Cardiac muscle cell (in vitro differentiated cells and primary cell): ENCODE measurements at places on chromosomes 1 and 21. TPM values are rescaled to one million over a fixed set of nuclear protein-coding genes. Genes with fewer than 3 reads are reported as not detected.

- no peak for DNase-seq
Observed at GRCh38 chr1:165612062-165612461, 19.0 kb upstream of the MGST3 start.

Gene MPL
- polyA plus RNA-seq = 0.10 TPM in 1 of 2 replicates, not detected in the other

- peak; percentile 69 for DNase-seq
Observed at GRCh38 chr1:61081686-61082310, 563 bp upstream of the NFIA start.

DNA sequence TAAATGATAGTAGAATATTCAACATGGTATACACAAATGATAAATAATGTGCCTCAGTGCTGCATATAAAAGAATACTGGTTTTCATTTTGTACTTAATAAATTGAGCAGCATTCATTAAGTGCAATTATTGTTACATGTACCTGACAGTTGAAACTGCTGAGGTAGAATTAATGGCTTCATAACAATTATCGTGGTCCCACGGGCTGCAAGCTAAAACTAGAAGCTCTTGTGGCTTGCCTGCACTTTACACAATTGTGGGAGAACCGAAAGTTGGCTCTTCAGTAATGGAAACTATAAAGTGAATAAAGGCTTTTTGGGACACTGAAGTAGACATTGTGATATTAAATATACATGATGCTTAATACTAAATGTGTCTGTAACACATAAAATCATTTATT lies 23.2 kb downstream of the INSL5 start:
- DNase-seq = no peak

DNA sequence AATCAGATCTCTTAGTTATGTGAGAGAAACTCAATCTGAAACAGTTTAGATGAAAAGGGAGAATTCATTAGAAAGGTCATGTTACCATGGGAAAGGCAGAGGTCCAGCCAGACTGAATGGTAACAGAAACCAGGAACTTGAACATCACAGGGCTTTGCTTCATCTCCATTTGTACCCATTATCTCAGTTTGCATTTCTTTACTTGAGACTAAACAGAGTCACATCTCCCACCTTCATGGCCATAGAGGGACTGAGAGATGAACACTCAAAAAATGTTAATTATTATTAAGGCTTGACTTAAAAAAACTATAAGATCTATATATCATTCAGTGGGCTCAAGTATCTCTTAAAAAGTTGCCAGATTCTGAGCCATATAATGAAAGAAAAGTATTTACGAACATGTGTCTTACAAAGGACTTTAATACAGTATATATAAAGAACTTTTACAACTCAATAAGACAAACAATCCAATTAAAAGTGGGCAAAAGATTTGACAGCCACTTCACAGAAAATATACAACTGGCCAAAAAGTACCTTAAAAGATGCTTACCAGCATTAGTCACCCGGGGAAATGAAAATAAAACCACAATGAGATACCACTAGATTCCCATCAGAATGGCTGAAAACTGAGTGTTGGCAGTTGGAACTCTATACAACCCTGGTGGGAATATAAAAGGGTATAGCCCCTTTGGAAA lies 13.2 kb downstream of the KYAT3 start:
- no peak for DNase-seq

- DNase-seq = no peak
Observed at GRCh38 chr21:15763359-15763758, 33.6 kb downstream of the USP25 start.

DNA sequence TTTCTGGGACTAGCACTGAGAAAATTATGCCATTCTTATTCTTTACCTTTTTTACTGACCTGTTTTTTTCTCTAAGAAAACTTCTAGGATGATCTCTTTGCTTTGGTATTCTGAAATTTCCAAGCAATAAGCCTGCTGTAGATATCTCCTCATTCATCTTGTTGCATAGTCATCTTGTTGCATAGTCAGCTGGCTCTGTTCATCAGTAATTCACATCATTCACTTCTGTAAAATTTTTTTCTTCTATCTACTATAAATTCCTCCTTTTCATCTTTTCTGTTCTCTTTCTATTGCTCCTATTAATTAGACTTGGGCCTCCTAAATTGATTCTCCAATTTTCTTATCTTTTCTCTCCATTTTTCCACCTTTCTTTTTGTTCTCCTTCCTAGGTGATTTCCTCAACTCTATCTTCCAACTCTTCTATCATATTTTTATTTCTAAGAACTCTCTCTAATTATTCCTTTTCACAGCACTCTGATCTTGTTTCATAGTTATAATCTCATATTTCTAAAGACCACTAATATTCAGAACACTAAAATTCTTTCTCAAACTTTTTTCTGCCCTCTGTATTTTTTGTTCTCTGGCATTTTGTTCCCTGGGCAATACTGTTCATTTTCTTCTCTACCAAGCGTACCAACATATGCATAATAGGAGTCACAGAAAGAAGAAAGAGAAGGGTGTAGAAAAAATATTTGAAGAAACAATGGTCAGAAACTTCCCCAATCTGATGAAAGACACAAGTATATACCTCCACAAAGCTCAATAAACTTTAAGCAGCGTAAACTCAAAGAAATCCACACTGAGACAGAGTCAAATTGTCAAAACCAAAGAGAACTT lies 17.7 kb downstream of the TUT4 start:
- no peak for DNase-seq

Gene HTR6
- polyA plus RNA-seq = not detected in 2 replicates

Gene SYPL2
- 17.0 and 27.3 TPM in 2 replicates for polyA plus RNA-seq

DNA sequence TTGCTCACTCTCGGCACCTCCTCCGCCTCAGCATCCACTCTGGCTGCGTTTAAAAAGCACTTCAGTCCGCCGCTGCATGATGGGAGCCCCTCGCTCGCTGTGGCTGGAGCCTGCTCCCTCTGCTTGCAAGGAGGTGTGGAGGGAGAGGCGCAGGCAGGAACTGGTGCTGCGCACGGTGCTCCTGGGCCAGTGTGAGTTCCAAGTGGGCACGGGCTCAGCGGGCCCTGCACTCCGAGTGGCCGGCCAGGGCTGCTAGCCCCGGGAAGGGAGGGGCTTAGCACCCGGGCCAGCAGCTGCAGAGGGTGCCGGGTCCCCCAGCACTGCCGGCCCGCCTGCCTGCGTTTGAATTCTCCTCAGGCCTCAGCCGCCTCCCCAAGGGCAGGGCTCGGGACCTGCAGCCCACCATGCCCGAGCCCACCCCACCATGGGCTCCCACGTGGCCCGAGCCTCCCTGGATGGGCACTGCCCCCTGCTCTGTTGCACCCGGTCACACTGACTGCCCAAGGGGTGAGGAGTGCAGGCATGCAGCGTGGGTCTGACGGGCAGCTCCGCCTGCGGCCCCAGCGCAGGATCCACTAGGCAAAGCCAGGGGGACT lies 1599.5 kb downstream of the NCAM2 start:
- DNase-seq = no peak

Gene ETNK2
- polyA plus RNA-seq = 18.0 and 29.9 TPM in 2 replicates

GRCh38 chr1:230643908-230644307 lies 1.6 kb downstream of the COG2 start:
- no peak for DNase-seq

- DNase-seq = no peak
Observed at GRCh38 chr1:36796733-36797132, 237.6 kb downstream of the GRIK3 start.

GRCh38 chr1:40532844-40533424 lies 1.5 kb downstream of the ZNF684 start:
- DNase-seq = peak; percentile 61

- DNase-seq = no peak
Observed at GRCh38 chr1:33332357-33332789, 11.5 kb upstream of the A3GALT2 start.

Gene ERG
- 0.94 TPM in 1 of 2 replicates, not detected in the other for polyA plus RNA-seq

- DNase-seq = no peak
Observed at GRCh38 chr1:212514056-212514614, 81.4 kb downstream of the NENF start.

DNA sequence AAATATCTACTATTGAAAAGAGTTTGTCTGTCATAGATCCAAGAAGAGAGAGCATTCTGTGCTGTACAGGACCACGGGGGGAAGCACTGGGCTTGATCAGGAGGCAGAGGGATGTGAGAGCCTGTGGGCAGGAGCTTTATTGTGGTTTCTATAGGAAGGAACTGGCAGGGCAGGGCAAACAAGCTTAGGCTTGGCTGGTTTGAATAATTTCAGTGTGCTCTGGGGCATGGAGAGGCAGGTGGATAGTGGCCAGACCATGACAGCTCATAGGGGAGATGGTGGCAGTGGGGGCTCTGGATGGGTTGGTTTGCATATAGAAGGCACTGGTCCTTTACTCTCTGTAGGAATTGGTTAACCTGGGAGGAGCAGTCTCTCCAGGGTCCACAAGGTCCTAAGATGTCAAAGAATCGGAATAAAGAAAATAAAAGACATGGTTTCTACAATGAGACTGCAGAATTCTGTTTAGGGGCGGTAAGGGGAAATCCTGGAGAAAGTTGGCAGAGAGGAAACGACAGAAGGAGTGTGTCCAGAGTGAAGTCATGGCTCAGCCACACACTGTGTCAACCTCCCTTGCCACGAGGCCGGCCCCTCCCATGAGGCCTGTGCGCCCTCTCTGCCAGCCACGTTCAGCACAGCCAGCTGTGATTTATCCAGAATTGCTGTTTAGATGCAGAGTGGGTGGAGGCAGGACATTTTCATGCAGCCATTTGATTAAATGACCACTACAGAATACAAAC lies 81.7 kb upstream of the PGBD5 start:
- peak; percentile 21 for DNase-seq

Gene FTCD
- 27.4 and 31.1 TPM in 2 replicates for polyA plus RNA-seq

Gene CADM3
- 0.51 and 1.3 TPM in 2 replicates for polyA plus RNA-seq

DNA sequence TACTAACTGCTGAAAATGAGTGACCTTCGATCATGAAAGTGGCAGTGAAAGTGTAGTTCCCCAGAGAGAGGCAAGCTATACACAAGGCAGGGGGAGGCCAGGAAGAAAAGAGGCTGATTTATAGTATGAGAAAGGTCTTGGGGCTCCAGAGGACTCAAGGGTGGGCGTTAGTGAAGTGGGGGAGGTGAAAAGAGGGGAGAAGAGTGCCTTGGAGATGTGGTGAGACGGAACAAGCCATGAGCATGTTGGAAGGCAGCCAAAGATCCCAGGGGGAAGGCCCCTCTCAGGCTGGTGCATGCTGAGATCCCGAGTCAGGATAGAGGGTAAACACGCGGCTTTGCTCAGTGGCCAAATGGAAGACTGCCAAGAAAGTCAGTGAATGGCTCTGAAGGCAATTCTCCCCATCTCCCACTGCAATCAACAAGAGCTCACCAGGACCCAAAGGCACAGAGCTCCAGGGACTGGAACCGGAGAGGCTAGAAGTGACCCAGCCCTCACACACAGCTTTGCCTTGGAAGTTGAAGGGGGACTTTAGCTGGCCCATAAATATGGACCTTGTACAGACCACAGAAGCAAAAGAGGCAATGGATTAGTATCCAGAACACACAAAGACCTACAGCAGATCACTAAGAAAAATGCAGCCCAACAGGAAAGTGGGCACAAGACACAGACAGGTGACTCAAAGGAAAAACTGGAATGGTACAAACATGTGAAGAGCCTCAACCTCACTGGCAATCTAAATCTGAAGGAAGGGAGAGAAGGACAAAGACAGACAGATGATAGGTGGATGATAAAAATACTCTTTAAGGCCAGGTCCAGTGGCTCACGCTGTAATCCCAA lies 49.6 kb downstream of the HSF2BP start:
- DNase-seq = peak; percentile 85

GRCh38 chr1:151741516-151741915 lies 20.2 kb downstream of the RIIAD1 start:
- no peak for DNase-seq

Gene CFAP107
- not detected in 2 replicates for polyA plus RNA-seq

DNA sequence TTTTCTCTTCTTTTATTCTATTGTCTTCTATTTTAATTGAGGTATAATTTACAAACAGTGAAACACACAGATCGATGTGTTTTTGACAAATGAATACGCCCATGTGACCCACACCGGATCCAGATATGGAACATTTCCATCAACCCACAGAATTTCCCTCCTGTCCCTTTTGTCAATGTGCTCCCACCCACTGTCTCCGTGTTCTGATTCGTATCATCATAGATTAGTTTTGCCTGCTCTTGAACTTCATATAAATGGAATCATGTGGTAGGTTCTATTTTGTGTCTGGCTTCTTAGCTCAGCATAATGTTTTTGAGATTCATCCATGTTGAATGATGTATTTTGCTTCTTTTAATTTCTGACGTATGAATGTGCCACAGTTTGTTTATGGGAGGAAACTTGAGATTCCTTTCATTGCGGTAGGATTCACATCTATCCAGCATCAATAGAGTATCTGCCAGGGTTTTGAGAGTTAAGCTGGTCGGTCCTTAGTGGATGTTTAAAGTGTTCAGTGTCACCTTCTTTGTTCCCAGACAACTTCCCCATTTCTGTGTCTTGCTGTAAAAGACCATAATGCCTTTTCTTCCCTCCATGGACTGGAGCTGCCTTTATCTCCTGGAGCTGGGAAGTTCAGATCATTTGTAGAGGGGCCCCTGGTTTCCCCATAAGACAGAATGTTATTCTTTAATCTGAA lies 14.7 kb downstream of the NAV1 start:
- no peak for DNase-seq

Gene ANXA9
- 1.4 and 2.0 TPM in 2 replicates for polyA plus RNA-seq

Gene CLEC20A
- polyA plus RNA-seq = not detected in 2 replicates

DNA sequence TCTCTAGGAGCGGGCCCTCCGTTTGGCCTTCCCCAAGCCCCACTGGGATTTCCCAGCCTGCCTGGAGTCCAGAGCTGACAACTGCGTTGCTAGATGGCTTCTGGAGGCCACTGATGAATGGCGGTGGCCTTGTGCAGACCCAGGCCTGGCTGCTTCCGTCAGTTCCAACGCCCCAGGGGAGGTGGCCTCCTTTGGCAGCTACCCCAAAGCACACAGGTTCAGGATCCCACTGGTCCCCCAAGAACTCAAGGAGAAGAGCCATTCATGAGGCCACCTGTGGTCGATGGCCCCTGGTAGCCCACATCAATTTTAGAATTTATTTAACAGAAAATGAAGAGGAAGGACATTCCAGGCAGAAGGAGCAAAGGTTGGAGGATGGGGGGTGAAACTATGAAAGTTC lies 85.2 kb downstream of the LACTBL1 start:
- no peak for DNase-seq

DNA sequence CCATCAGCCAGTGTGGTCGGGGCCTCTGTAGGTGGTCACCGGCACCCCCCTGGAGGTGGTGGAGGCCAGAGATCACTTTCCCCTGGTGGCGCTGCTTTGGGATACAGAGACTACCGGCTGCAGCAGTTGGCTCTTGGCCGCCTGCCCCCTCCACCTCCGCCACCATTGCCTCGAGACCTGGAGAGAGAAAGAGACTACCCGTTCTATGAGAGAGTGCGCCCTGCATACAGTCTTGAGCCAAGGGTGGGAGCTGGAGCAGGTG lies 961 bp downstream of the RBM15 start:
- DNase-seq = no peak
